ENCODE measurements at places on chromosomes 3 and 15.

GRCh38 chr3:4355401-4356219 lies 52.4 kb downstream of the SETMAR start:
- peak overlapping the region; percentile 13 for H3K4me3 ChIP-seq
- peak; percentile 65 for DNase-seq
- peak overlapping the region; percentile 84 for H3K27ac ChIP-seq
- peaks cover 37% of the 10 kb centered on the region for H3K4me1 ChIP-seq

DNA sequence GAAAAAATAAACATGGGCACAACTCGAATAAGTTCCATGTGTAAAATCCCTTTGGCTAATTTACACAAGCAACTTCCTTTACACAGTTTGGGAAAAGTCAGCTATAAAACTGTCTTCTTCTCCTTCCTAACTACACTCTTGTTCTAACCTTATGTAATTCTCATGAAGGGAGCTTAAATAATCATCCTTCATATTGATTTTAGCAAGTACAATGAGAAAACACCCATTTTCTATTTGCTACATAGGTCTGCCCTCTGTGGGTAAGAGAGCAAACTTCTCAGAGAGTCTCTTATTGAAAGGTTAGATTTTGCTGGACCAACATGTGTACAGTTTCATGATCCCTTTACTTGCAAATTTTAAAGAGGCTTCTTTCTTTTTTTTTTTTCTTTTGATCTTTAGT lies 398.5 kb downstream of the ROBO1 start:
- H3K27me3 ChIP-seq, result no peaks in the 10 kb centered on the region
- no peak overlapping the region for H3K27ac ChIP-seq
- H3K36me3 ChIP-seq, result no peaks in the 10 kb centered on the region
- peaks cover 12% of the 10 kb centered on the region for H3K4me1 ChIP-seq
- no peak overlapping the region for H3K4me3 ChIP-seq

- no peaks in the 10 kb centered on the region for H3K4me1 ChIP-seq
- no peak for DNase-seq
- H3K36me3 ChIP-seq, result no peaks in the 10 kb centered on the region
Measured at GRCh38 chr15:72068856-72069255, 49.1 kb downstream of the MYO9A start.

GRCh38 chr3:42894698-42895579 lies 11.0 kb upstream of the ZNF662 start:
- H3K36me3 ChIP-seq, result no peaks in the 10 kb centered on the region
- DNase-seq, result no peak
- no peaks in the 10 kb centered on the region for H3K4me1 ChIP-seq
- no peaks in the 10 kb centered on the region for H3K27me3 ChIP-seq
- no peak overlapping the region for H3K4me3 ChIP-seq
- no peak overlapping the region for H3K27ac ChIP-seq

GRCh38 chr3:60330107-60330506 lies 921.1 kb downstream of the FHIT start:
- no peak for DNase-seq
- H3K27me3 ChIP-seq, result no peaks in the 10 kb centered on the region

GRCh38 chr15:61196156-61196555 lies 32.9 kb downstream of the RORA start:
- no peak for DNase-seq
- H3K4me1 ChIP-seq, result no peaks in the 10 kb centered on the region
- no peak overlapping the region for H3K27ac ChIP-seq
- H3K4me3 ChIP-seq, result no peak overlapping the region

- no peak overlapping the region for H3K27ac ChIP-seq
- H3K27me3 ChIP-seq, result no peaks in the 10 kb centered on the region
- H3K4me1 ChIP-seq, result peaks cover 13% of the 10 kb centered on the region
- DNase-seq, result no peak
- H3K4me3 ChIP-seq, result no peak overlapping the region
Measured at GRCh38 chr3:136893848-136894443, 31.9 kb downstream of the NCK1 start.

DNA sequence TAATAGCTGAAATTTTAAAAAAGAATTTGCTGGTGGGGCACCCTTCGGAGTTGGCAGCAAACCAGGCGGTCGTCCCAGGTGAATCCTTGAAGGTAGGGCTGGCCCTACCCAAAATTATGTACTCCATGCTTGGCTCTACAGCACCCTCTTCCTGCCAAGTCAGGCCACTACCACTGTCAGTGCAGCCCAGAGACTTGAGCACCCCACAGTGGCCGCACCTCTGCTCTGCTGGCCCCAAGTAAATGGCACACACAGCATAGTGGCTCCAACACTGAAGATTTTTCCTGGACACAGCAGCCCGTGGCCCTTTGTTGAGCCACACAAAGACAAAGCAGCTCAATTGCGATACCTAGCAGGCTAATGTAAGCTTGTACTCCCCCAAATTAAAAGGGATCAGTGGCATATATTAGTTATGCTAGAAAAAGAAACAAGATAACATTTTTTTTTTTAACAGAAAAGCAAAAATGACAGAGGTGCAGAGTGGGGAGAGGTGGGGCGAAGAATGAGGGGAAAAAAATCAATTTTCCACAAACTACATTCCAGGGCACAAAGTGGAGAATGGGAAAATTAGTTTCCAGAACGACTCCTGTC lies 250.5 kb downstream of the UACA start:
- H3K27me3 ChIP-seq, result no peaks in the 10 kb centered on the region
- H3K4me1 ChIP-seq, result peaks cover 10% of the 10 kb centered on the region
- no peak overlapping the region for H3K27ac ChIP-seq
- DNase-seq, result peak; percentile 90

DNA sequence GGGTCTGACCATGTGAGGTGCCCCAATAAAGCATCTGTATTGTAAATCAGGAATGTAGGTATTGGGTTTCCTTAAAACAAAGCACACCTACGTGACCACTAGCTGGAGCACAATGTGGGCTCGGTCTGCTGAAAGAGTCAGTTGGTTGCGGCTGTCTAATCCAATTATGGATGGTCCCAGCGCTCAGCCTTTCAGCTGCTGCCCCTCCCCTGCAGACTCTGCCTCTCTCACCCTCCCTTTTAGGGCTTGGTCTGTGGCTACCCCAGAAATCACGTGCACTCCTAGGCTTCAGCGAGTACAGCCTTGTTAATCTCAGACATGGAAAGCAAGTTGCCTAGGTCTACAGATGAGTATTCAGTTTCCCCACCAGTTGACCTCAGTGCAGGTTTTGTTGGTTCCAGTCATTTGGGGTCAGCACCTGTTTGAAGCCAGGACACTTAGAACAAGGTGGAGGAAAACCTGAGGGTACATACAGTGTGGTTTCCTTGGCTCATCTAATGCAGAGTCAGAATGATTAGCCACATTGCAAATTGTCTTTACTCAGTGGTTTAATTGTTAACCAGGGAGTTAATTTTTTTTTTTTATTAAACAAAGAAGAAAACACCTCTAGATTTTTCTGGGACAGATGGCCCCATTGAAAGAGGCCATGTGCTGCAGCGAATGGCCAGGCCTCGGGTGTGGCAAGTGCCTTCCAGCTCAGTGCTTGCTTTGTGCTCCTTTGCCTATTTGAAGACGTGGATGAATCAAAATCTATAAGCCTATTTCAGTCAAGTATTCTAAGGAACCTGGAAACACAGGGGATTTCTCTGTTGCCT lies 137.7 kb downstream of the IGF1R start:
- DNase-seq, result peak; percentile 97
- peak overlapping the region; percentile 85 for H3K27ac ChIP-seq

DNA sequence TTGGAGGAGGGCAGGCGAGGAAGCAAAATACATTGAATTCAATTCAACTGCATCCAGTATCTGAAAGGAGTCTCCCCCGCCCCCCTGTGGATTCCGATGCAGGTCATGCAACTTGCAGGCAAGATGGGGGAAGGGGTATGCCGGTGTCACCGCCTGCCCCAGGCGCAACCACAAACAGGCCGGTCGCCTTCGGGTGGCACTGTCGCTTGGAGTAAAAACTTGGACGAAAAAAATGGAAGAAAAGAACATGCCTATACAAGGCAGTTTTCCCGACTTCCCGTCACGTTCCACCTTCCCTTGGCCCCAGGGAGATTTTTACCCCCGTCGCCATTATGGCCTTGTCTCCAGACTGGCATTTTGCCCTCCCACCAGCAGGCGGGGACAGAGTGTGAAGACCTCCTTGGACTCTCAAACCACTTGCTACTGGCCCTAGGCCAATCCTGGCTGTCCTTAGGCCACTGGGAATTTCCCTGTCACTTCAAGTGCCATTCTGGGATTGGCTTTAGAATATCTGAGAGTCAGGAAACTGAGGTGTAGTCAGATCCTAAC lies 1.6 kb upstream of the NTRK3 start:
- H3K27me3 ChIP-seq, result no peaks in the 10 kb centered on the region
- DNase-seq, result peak; percentile 44
- no peaks in the 10 kb centered on the region for H3K36me3 ChIP-seq
- H3K4me3 ChIP-seq, result no peak overlapping the region

- no peak overlapping the region for H3K27ac ChIP-seq
- DNase-seq, result no peak
- H3K4me3 ChIP-seq, result no peak overlapping the region
- peaks cover 21% of the 10 kb centered on the region for H3K4me1 ChIP-seq
- no peaks in the 10 kb centered on the region for H3K36me3 ChIP-seq
Measured at GRCh38 chr3:192817053-192817452, 89.7 kb upstream of the FGF12 start.

GRCh38 chr3:82875401-82875800 lies 1114.0 kb upstream of the GBE1 start:
- H3K27me3 ChIP-seq, result no peaks in the 10 kb centered on the region

DNA sequence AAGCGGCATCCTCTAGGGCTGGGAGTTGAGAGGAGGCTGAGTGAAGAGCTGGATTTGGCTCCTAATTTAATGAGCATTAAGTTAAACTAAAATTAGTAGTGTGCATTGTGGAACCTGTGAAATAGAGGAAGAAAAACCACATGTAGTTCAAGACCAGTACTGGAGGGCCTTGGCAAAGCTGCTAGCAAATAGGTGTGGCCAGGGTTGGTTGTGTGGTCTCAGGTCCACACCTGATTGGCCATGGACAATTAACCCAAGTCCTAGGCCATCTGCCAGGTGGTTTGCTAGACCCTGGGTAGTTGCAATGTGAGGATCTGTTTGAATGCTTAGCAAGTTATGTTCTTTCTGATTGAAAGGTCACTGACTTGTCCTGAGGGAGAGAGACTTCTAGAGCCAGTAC lies 275.5 kb downstream of the PDCD6IP start:
- no peak for DNase-seq
- H3K27ac ChIP-seq, result no peak overlapping the region
- no peak overlapping the region for H3K4me3 ChIP-seq

GRCh38 chr3:158407844-158408517 lies 163.0 kb upstream of the MLF1 start:
- peaks cover 7% of the 10 kb centered on the region for H3K4me1 ChIP-seq
- H3K36me3 ChIP-seq, result no peaks in the 10 kb centered on the region
- H3K4me3 ChIP-seq, result no peak overlapping the region
- H3K27me3 ChIP-seq, result no peaks in the 10 kb centered on the region

DNA sequence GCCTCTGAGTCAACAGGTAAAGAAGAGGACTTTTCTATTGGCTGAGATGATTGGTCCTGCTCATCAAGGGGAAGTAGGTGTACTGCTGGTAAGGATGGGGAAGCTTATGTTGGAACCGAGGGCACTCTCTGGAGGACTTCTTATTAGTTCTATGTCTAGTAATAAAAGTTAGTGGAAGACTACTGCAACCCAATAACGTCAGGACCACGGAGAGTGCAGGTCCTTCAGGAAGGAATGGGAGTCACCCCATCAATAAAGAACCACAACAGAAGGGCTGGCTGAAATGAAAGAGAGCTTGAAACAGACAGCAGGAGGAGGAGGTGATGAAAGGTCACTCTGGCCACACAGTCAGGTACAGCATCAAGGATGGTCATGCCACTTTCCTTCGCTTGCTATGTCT lies 68.8 kb upstream of the PRR23E start:
- H3K4me3 ChIP-seq, result no peak overlapping the region
- H3K27me3 ChIP-seq, result peaks cover 1% of the 10 kb centered on the region
- no peaks in the 10 kb centered on the region for H3K36me3 ChIP-seq
- H3K4me1 ChIP-seq, result no peaks in the 10 kb centered on the region

- no peak overlapping the region for H3K27ac ChIP-seq
- no peak for DNase-seq
- no peaks in the 10 kb centered on the region for H3K36me3 ChIP-seq
Measured at GRCh38 chr3:27279123-27279522, 90.1 kb downstream of the NEK10 start.

GRCh38 chr3:86702381-86702958 lies 288.5 kb downstream of the VGLL3 start:
- H3K36me3 ChIP-seq, result no peaks in the 10 kb centered on the region
- no peaks in the 10 kb centered on the region for H3K4me1 ChIP-seq
- DNase-seq, result peak; percentile 49

DNA sequence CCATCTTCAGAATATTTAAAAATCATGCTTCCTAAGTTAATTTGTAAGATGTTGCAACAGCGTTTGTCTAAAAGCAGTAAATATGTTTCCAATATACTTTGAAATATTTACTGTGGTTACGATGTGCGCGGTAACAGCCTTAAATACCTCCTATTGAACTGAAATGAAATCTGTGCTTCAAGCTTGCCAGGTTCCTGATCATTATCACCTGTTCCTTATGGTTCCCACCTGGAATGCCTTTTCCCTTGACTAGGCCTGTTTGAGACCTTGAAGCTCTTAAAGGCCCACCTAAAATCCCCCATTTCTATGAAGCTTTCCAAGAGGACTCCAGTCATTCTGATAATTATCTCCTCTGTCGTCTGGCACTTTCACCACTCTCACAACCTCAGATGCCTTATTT lies 146.7 kb downstream of the NAALADL2 start:
- DNase-seq, result no peak
- no peak overlapping the region for H3K4me3 ChIP-seq
- H3K27me3 ChIP-seq, result no peaks in the 10 kb centered on the region
- H3K36me3 ChIP-seq, result no peaks in the 10 kb centered on the region
- no peak overlapping the region for H3K27ac ChIP-seq
- peaks cover 12% of the 10 kb centered on the region for H3K4me1 ChIP-seq
